Glomerular endothelial cell (primary cell): ENCODE measurements at places on chromosomes 12 and 14. TPM values are rescaled to one million over a fixed set of nuclear protein-coding genes. Genes with fewer than 3 reads are reported as not detected.

Gene NEUROD4
- total RNA-seq, result not detected in 2 replicates

DNA sequence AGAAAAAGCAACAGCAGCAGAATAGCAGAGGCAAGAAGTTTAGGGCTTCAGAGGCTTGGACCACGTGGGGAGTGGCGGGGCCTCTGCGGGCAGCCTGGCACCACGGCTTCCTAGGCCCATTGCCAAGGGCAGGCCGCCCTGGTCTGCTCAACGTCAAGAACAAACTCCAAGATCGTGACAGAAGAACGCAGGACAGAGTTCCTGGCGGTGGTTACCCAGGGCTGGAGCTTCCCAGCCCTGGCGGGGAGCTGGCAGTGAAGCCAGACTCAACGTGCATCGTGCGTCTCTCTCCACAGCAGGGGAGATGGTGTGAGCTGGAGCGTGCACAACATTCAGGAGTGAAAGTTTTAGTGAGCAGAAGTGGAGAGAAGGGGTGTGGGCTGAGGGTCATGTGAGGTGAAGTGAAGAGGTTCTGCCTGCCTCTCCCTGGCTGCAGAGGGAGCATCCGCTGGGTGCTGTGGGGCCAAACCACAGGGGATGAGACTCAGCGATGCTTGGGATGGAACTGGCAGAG lies 13.9 kb upstream of the CACNA2D4 start:
- DNase-seq, result no peak

Gene OTX2
- total RNA-seq, result not detected in 2 replicates

DNA sequence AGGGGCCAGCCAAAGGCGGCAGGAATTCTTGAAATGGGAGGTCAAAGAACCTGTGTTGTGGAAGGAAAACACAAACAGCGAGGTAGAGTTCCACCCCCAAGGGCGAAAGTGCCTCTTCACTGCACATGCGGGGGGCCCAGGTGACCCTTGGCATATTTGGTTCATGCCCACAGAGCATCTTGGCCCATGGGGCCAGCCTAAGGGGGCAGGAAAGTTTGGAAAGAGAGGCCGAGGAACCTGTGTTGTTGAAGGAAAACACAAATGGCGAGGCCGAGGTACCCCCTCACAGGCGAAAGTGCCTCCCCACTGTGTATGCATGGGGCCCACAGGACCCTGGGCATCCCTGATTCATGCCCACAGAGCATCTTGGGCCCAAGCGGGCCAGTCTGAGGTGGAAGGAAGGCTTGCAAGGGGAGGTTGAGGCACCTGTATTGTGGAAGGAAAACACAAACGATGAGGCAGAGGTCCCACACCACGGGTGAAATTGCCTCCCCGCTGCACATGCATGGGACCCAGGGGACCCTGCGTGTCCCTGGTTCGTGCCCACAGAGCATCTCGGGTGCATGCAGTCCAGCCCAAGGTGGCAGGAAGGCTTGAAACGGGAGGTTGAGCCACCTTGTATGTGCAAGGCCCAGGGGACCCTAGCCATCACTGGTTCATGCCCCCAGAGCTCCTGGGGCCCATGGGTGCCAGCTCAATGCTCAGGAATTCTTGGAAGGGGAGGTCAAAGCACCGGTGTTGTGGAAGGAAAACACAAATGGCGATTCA lies 384.1 kb downstream of the ALG10 start:
- no peak for DNase-seq

- no peak for DNase-seq
Observed at GRCh38 chr12:112230136-112230535, 104.8 kb downstream of the TRAFD1 start.

Gene CLEC6A
- not detected in 2 replicates for total RNA-seq

DNA sequence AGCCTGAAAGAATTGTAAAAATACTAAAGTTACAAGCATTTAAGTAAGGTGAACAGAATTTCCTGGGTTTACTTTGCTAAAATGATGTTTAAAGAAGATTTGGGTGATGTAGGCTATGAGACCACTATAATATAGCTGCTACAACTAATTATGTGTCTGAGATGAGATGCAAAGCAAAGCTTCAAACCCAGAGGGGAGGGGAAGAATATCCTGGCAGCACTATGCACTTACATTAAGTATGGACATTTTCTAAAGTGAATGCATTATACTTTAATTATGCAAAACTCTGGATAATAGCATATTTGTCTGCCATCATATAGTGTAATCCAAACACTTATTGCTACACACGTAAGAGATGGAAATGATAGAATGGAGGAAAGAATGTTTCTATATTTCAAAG lies 1003.7 kb downstream of the GALC start:
- DNase-seq, result no peak

GRCh38 chr12:68334132-68334531 lies 2.0 kb upstream of the MDM1 start:
- no peak for DNase-seq

Gene RTN1
- 3.7 and 6.5 TPM in 2 replicates for total RNA-seq

Gene GPR84
- total RNA-seq, result not detected in 2 replicates

DNA sequence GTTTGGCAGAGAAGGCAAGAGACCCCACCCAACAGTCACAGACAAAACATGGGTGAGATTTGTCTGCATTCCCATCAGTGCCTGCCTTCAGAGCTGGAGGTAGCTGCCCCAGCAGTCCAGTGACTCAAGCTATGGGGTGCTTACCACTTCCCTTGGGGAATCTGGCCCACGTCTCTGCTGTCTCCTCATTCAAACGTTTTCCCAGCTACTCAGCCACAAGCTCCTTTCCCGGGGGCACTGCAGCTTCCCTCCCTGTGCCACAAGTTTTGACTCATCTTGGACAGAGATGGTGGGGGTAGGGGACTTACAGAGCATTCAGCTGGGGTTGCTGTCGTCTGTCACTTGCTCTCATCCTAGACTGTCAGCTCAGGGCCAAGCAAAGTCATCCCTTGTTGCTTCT lies 66.6 kb downstream of the FBXL14 start:
- no peak for DNase-seq

Gene CFAP251
- total RNA-seq, result 3.0 and 13.5 TPM in 2 replicates

DNA sequence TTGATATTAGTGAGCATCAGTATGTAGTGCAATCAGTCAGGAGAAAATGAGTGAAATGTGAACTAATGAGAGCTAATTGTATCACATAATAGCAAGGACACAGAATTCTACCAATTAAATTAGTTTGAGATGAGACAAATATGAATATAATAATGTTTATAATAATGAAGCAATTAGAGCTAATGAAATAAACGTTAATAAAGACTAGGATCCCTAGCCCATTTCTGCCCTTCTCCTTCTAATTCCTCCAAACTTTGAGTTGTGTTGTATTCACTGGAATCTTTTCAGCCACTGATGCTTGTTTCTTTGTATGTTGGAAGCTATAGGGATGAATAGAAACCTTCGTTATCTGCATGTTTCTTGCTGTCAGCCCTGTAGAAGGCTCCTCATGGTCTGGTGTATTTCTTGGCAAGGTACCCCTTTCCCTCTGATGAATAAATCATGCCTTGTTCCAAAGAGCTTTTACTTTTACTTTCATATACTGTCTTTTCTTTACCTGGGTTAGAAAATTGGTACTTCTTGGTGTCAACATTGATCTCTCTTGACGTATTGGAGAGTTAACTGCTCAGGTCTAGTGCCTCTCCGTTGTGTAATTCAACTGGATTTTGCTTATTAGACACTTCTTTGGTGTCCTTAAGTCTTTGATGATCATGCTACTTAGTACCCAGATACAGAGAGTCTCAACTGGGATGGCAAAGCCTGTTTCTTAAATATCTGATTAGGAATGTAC lies 154.8 kb downstream of the PTCSC3 start:
- no peak for DNase-seq

DNA sequence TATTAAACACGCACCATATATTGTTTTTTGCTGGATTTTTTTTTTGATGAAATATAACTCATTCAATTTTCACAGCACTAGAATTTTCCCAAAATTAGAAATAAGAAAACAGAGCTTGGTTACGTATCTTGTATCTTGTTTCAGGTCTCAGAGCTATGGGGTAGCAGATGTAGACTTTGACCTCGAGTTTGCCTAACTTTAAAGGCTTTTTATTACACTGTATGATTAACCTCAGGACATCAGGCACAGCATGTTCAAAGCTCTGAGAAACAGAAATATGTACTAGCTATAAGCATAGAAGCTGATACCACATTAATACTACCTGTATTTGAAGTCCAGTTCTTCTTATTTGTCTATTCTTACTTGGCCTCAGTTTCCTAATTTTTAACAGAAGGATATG lies 171.9 kb upstream of the KITLG start:
- no peak for DNase-seq

- DNase-seq, result no peak
Observed at GRCh38 chr12:105723066-105723465, 392.6 kb downstream of the C12orf75 start.

Gene KICS2
- 4.2 and 5.9 TPM in 2 replicates for total RNA-seq

GRCh38 chr12:67794161-67794560 lies 145.6 kb downstream of the DYRK2 start:
- no peak for DNase-seq

DNA sequence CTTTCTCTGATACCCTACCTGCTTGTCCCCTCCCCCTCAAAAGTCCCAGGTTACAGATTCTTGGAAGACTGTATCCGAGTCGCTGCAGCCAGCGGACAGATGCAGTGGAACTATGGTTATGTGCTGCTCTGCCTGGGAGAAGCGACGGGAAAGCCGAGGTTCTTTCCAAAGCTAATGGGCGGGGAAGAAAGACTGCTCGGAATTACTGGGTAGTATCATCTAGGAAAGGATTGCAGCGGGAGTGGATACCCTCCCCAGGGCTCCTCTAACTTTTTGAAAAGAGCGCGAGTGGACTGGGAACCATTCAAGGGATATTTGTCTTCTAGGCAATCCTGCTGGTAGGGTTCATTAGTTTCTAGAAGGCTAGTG lies 1.4 kb downstream of the PTHLH start:
- no peak for DNase-seq

- no peak for DNase-seq
Observed at GRCh38 chr14:68753690-68754089, 39.2 kb downstream of the ZFP36L1 start.

DNA sequence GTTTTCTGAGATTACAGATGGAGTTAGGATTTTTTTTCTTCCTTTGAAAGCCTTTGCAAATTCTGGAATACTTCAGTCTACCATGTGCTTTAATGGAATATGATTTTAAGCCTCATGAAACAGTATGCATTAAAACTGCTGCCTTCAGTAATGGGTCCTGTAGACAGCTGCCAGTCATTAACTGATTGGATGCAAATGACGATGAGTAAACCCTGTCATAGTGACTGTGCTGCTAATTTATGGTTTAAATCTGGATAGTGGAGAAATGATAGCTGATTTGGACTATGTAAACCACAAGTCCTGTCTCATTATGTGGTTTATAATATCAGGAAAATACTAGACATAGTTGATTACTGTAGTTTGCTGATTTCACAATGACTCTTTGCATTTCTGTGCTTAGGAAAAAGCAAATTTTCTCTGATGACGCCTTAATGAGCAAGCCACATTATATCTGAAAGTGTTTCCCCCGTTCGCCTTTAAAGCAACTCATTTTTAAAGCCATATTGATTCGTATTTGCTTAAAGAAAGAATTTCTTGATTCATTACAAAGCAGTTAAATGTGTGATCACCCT lies 217.6 kb downstream of the TMTC2 start:
- DNase-seq, result no peak

- no peak for DNase-seq
Observed at GRCh38 chr14:87014856-87015255, 978.1 kb downstream of the GALC start.

DNA sequence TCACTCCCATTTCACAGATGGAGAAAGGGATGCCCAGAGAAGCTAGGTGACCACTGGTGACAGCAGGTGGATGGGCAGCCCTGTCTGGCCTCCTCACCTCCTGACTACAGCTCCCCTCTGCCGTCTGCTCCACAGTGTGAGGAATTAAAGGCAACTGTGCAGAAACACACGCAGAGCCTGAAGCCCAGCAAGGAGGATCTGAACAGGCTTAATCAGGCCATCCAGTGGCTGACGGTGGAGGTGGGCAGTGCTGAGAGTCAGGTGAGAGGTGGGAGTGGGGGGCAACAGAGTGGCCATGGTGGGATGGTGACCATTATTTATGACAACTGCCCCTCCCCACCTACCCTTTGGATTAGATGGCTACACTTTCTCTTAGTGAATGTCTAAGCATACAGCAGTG lies 1.2 kb downstream of the KRT86 start:
- DNase-seq, result no peak

- DNase-seq, result no peak
Observed at GRCh38 chr14:38175658-38176057, 32.0 kb upstream of the SSTR1 start.

DNA sequence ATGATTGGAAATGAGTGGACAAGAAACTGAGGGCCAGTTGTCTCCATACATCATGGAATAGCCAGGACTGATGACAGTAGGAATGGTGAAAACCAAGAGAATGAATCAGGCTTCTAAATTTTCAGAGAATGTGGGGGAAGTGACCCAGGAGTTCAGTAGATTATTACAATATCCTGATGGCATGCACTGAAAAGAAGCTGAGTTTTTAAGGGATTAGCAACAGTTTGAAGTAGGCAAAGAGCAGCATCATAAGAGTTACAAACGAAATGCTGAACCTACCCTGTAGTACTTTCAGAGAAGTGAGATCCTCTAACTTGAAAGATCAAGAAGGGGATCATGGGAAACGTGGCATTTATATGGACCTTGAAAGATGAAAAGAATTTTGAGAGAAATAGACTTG lies 13.2 kb downstream of the SLC2A14 start:
- no peak for DNase-seq

Gene DIABLO
- total RNA-seq, result 80.9 and 83.7 TPM in 2 replicates

DNA sequence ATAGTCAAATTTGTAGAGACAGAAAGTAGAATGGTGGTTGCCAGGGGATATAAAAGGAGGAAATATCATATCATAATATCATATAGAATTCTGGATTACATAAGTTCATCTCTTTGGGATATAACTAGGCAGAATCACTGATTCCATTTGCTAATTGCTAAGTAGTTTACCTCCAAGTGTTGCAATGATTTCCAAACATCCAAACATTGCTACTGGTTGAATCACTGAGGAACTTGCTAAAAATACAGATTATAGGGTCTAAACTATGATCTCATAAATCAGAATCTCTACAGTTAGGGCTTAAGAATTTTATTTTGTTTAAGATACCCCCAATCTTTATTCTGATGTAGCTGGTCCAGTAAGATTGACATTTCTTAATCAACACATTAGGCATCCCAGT lies 16.1 kb upstream of the TAS2R42 start:
- DNase-seq, result no peak

Gene GPR33
- total RNA-seq, result not detected in 2 replicates

GRCh38 chr14:64510825-64511671 lies 6.5 kb downstream of the ZBTB1 start:
- no peak for DNase-seq

GRCh38 chr12:110501399-110501751 lies 536 bp downstream of the VPS29 start:
- no peak for DNase-seq

GRCh38 chr12:102873077-102873476 lies 44.0 kb downstream of the PAH start:
- DNase-seq, result no peak

DNA sequence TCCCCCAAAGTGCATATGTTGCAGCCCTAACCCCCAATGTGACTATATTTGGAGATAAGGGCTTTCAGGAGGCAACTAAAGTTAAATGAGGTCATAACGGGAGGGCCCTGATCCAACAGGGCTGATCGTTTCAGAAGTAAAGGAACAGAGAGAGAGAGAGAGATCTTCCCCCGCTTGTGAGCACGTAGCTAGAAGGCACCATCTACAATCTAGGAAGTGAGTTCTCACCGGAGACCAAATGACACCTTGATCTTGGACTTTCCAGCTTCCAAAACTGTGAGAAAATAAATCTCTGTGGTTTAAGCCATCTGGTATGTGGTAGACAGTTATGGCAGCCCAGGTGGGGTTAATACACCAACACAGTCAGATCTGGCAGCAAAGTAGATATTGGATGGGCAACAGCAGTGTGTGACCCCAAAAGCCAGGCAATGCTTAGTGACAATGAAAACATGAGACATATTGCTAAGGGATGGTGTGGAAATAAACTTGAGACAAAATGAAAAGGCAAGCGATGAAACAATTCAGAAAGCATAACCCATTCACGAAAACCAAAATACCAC lies 147.2 kb upstream of the GSC start:
- DNase-seq, result no peak
